ENCODE measurements at places on chromosomes 2 and 18. TPM values are rescaled to one million over a fixed set of nuclear protein-coding genes. Genes with fewer than 3 reads are reported as not detected.

Gene SERPINB8
- 20.1 TPM for total RNA-seq

Gene TFPI
- 8.8 TPM for total RNA-seq

Gene KCNE4
- 0.42 TPM for total RNA-seq

Gene SULT1C2
- total RNA-seq = 6.1 TPM

Gene HOXD1
- total RNA-seq = 4.0 TPM

Gene PTPN2
- total RNA-seq = 34.3 TPM

Measured in colonic mucosa (tissue), 4 donors.